ENCODE measurements at places on chromosomes 1 and 21.

- DNase-seq = no peak
Observed at GRCh38 chr1:225565847-225566246, 87.1 kb downstream of the ENAH start.

DNA sequence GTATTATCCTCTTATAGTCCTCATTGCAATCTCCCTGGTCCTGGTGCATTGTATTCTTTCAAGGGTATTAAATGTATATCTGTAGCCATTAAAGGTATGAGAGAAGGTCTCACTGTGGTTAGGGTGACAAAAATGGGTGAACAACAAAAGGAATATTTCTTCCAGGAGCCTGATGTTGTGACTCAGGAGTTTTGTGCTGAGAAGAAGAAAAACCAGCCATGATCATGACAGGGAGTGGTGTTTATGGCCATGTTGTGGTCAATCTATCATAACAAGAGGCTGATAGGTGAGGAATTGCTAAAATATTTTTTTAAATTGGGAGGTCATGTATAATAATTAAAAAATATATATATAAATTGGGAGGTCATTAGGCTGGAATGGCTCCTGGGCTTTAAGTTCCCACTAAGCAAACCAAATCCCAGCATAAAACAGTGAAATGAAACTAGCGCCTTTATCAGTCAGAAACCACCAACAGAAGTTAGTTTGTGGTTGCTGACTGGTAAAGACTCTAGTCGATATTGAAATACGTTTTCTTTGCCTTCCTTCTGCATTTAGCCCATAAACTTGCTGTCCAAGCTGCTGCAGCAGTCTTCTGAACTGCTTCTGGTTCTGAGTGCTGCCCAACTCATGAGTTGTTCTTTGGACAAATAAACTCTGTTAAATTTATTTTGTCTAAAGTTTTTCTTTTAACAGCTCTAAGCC lies 60.3 kb downstream of the TBX19 start:
- no peak for DNase-seq

GRCh38 chr1:158248118-158248517 lies 6.1 kb upstream of the CD1A start:
- no peak for DNase-seq

DNA sequence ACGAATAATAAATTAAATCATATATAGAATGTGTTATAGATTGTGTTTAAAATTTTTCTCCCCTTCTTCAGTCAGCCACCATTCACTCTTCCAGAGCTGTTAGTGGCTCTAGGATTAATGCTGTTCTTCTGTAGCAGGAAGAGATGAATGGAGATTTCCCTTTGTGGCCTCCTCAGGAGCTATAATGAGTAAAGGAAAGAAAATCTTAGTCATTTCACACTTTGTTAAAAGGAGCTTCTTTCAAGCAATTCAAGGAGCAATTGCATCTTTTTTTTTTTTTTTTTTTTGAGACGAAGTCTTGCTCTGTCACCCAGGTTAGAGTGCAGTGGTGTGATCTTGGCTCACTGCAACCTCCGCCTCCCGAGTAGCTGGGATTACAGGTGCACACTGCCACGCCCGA lies 23.7 kb upstream of the TMCO2 start:
- DNase-seq = no peak

Measured in HEK293T (cell line).